ENCODE measurements at places on chromosomes 2 and 18. TPM values are rescaled to one million over a fixed set of nuclear protein-coding genes. Genes with fewer than 3 reads are reported as not detected.
A peak's percentile ranks its signal among the peaks of the same experiment; 100 is the strongest.

DNA sequence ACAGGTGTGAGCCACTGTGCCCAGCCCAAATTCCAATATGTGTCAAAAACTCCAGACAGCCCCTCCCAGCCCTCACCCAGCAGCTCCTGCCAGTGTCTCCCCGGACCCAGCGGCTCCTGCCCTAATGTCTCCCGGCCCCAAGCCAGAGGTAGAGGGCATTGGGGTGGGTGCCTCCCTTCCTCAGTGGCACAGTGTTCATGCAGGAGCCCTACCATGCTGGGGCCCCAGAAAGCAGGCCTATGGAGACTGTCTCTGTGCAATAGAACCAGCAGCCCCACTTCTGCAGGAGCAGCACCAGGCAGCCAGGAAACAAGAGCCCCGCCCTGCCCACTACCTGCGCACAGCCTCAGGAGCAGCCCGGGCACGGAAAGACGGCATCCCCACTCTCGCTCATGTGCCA lies 70.4 kb downstream of the EIPR1 start:
- DNase-seq: no peak

GRCh38 chr18:3610188-3610708 lies 160.3 kb downstream of the TGIF1 start:
- no peak for DNase-seq

DNA sequence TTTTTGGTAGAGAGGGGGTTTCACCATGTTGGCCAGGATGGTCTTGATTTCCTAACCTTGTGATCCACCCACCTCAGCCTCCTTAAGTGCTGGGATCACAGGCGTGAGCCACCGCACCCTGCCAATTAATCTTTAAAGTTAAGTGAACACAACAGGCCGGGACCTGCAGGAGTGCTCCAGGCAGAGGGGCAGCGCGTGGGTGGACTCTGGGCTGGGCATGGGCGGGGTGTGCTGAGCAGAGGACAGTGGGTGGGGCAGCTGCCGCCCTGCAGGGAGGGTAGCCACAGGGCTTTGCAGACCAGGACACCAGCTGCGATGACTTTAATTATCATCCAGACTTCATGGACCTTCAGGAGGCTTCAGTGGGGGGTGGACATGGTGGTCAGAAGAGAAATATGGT lies 8.8 kb upstream of the GPR148 start:
- DNase-seq: peak; percentile 11

- no peak for DNase-seq
Measured at GRCh38 chr18:10354241-10354811, 100.1 kb upstream of the APCDD1 start.

- DNase-seq: peak; percentile 24
Measured at GRCh38 chr18:58896268-58896667, 31.6 kb downstream of the ZNF532 start.

- DNase-seq: no peak
Measured at GRCh38 chr2:169116327-169116726, 47.0 kb downstream of the DHRS9 start.

- peak; percentile 79 for DNase-seq
Measured at GRCh38 chr2:42558827-42559226, 9.6 kb upstream of the MTA3 start.

DNA sequence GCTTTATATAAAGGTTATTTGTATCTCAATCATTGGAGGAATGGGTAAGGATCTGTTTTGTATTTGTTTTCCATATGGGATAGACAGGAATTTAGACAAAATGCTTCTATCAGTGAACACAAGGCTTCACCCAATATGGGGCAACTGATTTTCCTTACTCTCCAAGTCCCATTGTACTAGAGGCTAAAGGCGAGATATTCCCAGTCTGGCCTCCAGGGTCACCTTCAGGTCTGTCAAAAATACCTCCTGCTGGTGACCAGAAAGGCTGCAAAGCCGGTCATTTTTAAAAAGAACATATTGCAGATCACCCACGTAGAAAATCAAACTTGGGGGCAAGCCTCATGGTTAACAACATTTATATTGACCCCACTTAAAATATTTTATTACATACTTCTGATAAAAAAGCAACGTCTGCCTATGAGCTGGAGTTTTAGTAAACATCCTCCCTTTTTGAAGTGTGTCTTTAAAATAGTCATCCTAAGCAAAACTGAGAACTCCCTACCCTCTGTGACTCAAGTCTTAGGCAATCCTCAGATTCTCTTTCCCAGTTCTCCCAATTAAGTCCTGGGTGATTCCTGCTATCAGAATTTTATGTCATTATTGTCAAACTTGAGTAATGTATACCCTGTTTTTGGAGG lies 276.6 kb downstream of the MREG start:
- DNase-seq: no peak

GRCh38 chr2:195984923-195985726 lies 83.5 kb downstream of the DNAH7 start:
- DNase-seq: no peak

GRCh38 chr18:76720683-76721082 lies 101.7 kb upstream of the ZNF236 start:
- no peak for DNase-seq

GRCh38 chr2:150042500-150043171 lies 444.8 kb downstream of the RND3 start:
- no peak for DNase-seq

- DNase-seq: no peak
Measured at GRCh38 chr2:195312662-195313061, 344.4 kb upstream of the SLC39A10 start.

DNA sequence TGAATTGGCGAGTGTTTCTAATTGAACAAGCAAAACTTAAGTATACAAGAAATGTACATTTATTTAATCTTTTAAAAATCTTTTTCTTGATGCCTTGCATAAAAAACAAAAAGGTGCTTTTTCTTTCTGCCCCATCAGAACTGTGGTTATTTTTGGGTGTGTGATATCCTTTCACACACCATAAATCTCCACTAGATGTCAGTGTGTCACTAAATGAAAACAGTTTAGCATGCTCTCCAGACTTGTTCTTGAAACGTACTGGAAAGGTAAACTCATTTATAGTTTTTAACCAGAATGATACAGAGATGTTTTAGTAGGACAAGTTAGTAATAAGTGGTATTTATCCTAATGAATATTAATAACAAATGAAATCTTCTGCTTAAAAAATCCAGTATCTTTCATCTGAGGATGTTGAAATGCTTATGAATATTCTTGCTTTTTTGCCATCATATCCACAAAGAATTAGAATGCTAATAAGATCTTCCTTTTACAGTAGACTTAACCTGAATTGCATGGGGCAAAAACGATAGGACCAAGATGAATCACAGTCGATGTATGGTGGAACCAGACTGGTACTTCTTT lies 96.8 kb downstream of the UBE2E3 start:
- no peak for DNase-seq

DNA sequence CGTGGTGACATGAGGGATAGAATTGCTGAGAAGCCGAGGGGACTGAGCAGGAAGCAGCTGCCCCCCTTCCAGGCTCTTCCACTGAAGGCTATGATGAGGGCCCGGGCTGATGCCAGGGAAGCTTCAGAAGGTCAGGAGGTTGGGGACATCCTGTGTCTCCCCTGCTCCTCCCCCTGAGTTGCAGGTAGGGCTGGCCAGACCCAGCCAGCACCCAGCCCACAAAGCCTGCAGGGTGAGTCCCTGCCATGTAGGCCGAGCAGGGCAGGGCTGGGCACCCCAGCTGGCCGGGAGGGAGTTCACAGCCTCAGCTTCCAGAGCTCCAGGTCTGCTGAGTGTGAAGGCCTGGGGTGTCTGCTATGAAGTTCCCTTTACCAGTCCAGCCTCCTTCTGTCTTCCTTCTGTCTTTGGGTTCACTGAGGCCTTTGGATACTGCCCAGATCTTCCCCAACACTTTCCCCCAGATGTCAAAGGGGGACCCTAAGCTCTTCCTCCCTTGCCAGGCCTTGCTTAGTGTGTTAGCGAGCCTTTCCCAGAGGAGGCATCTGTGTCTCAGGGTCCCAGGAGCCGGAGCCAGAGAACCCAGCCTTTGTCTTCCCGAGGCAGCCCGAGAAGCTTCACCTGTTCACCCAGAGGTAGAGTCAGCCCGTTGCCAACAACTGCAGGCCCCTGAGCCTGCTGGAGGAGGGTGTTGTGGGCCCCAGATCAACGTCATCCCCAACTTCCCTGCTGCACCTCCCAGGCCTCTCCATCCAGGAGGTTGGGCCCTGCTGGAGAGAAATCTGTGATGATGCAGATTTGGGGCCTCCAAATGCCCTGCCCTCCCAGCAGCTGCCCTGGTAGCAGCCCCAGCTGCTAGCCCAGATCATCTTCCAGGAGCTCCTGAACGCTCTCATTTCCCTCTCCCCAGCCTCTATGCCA lies 3.6 kb upstream of the NCL start:
- no peak for DNase-seq

GRCh38 chr2:144509001-144509878 lies 10.7 kb downstream of the ZEB2 start:
- no peak for DNase-seq

GRCh38 chr2:192775459-192776262 lies 580.9 kb upstream of the TMEFF2 start:
- DNase-seq: no peak

The C2orf78 gene
- total RNA-seq: not detected

The SLC14A1 gene
- 0.75 TPM for total RNA-seq
